ENCODE measurements at places on chromosomes 5 and 9.

DNA sequence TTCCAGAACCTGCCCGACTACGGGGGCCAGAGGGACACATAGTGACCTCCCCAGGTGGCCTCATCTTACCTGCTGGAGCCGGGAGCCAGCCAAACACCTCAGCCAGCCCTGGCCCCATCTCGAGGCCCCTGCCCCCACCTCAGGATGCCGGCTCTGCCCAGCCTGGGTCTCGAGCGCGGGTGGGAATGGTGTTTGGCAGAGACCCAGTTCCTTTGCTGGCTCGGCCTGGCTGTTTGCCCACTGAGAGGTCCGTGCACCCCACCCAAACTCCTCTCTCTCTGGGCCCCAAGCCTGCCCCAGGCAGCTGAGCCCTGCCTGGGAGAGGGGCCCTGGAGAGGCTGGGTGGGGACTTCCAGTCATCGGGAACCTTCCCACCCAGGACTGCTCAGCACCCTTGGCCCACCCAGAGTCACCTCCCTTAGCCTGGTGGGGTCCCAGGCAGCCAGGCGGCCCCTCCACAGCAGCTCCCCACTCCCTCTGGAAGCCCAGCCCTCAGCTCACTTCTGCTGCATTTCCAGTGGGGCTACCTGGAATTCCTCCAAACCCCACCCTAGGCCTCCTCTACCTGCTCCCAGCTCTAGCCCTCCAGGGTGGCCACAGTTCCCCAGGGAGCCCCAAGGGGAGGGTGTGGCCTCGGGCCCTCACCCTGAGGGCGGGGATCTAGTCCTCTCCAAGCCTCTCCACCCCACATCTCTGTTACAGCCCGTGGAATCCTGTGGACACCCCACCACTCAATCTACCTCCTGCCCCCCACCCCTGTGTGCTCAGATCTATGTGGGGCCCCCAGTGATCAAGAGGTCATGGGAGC lies 42.4 kb upstream of the UBAC1 start:
- DNase-seq: no peak

- no peak for DNase-seq
Measured at GRCh38 chr9:98576354-98576753, 132.4 kb downstream of the GABBR2 start.

- no peak for DNase-seq
Measured at GRCh38 chr5:75611311-75612225, at the start of gene ANKDD1B. TSS of gene ANKDD1B (plus strand) at chr5:75611453. CDS start at chr5:75611635, 182 bp downstream.

- no peak for DNase-seq
Measured at GRCh38 chr9:72473474-72474261, 47.7 kb upstream of the TMC1 start.

Measured in cortex of kidney (tissue), 1 donor.